ENCODE measurements at places on chromosomes 7 and 10. TPM values are rescaled to one million over a fixed set of nuclear protein-coding genes. Genes with fewer than 3 reads are reported as not detected.
A peak's percentile ranks its signal among the peaks of the same experiment; 100 is the strongest.

GRCh38 chr10:33129996-33130386 lies 172.0 kb upstream of the ITGB1 start:
- DNase-seq = no peak

GRCh38 chr7:3283130-3283704 lies 17.8 kb upstream of the SDK1 start:
- no peak for DNase-seq

DNA sequence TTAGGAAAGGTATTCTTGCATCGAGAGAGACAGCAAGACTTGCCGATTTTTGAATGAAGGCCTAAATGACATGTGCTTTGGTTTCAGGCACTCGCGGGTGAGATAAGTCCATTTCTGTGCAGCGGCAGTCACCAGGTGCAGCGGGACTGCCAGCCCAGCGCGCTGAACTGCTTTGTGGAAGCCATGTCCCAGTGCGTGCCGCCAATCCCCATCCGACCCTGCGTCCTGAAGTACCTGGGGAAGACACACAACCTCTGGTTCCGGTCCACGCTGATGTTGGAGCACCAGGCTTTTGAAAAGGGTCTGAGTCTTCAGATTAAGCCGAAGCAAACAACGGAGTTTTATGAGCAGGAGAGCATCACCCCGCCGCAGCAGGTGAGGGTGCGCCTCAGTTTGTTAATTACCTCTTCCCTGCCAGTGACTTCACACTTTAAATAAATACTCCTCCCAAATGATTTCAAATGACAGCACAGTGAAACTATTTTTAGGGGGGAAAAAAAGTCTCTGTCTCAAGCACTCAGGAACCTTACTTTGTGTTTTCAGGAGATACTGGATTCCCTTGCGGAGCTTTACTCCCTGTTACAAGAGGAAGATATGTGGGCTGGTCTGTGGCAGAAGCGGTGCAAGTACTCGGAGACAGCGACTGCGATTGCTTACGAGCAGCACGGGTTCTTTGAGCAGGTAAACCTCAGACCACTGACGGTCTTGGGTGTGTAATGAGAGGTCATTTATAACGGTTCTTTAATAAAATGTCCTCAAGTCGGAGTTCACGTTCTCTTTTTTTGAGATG lies 98.3 kb downstream of the TRRAP start:
- DNase-seq = no peak

GRCh38 chr10:60305380-60305892 lies 84.2 kb downstream of the ANK3 start:
- no peak for DNase-seq

GRCh38 chr10:124403548-124403947 lies 15.2 kb downstream of the OAT start:
- DNase-seq = peak; percentile 20

Gene PHYHIPL
- total RNA-seq = 32.1 TPM

Gene GPRIN2
- total RNA-seq = 16.9 TPM

Gene CUEDC2
- total RNA-seq = 81.7 TPM
